Activated CD8-positive, alpha-beta T cell treated with anti-CD3 and anti-CD28 coated beads for 36 hours (primary cell): ENCODE measurements at places on chromosomes 2 and 18. TPM values are rescaled to one million over a fixed set of nuclear protein-coding genes. Genes with fewer than 3 reads are reported as not detected.

Gene DNAJC5G
- total RNA-seq, result not detected

Gene ILKAP
- 42.1 TPM for total RNA-seq

Gene PDE1A
- not detected for total RNA-seq

Gene TOGARAM2
- 2.7 TPM for total RNA-seq

Gene RAB6C
- total RNA-seq, result not detected

Gene EGR4
- total RNA-seq, result 0.11 TPM

Gene SP5
- total RNA-seq, result not detected

Gene HOXD13
- not detected for total RNA-seq

Gene HRH4
- not detected for total RNA-seq
